ENCODE measurements at places on chromosomes 5 and 9.

DNA sequence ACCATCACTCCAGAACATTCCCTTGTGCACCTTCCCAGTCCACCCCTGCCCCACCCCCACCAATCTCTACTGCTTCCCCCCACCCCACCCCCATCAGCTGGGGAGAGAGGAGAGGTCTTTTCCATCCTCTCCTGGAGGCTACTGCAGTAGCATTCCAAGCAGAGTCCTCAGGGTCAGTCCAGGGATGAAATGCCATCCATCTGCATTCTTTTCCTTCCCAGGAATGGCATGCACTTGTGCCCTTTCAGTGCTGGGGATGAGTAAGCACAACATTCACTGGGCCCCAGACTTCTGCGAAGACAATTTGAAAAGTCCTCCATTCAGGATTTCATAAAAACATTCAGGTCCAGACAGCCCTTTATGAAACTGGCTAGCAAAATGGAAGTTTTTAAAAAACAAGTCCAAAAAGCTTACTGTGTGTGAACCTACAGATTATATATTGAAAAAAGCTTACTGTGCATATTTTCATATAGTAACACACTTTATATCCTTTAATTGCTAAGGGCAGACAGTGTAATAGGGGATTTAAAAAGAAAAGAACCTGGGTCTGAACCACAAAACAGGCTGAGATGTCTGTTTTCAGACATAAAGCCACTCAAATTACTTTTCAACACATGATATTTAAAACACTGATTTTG is 50.0 kb upstream of the GOLPH3 start:
- DNase-seq = no peak

- no peak for DNase-seq
These were observed 1.9 kb downstream of the TERT start for GRCh38 chr5:1292846-1293415.

DNA sequence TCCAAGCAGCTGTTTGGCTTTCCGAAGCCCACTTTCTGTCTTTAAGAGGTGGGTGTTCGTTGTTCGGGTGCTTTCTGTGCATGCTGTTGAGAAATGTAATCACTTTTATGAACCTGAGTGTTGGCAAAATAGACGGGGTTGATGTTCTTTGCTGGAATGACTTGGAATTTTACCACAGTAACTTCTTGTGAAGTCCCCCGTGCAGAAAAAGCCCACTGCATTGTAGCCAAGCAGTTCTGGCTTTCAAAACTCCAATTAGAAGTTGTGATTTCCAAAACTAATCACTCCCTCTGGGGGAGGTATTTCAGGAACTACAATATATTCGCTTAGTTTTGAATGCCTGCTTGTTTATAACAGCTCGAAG is 111.1 kb downstream of the PAM start:
- peak; percentile 9 for DNase-seq

GRCh38 chr5:54454602-54455001 is 897 bp upstream of the HSPB3 start:
- no peak for DNase-seq

GRCh38 chr9:114580609-114581193 is 6.9 kb upstream of the ATP6V1G1 start:
- DNase-seq = no peak

GRCh38 chr5:124655921-124656511 is 90.4 kb downstream of the ZNF608 start:
- no peak for DNase-seq

DNA sequence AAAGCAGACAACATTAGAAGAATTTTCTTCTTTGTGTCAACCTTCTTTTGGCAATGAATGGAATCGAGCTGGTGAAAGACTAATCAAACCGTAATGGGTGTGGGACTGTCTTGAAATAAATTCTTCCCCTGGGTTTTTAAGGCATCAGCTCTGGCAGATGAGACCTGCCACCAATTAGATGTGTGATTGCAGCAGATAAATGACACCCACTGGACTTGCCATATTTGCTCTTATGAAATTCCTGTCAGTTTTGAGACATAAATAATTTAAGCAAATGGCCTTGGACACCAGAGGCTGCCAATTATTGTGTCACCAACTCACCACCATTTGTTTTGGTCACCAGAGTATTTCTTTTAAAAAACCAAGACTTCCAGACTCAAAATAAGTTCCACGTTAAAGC is 135.9 kb upstream of the RGMB start:
- no peak for DNase-seq

DNA sequence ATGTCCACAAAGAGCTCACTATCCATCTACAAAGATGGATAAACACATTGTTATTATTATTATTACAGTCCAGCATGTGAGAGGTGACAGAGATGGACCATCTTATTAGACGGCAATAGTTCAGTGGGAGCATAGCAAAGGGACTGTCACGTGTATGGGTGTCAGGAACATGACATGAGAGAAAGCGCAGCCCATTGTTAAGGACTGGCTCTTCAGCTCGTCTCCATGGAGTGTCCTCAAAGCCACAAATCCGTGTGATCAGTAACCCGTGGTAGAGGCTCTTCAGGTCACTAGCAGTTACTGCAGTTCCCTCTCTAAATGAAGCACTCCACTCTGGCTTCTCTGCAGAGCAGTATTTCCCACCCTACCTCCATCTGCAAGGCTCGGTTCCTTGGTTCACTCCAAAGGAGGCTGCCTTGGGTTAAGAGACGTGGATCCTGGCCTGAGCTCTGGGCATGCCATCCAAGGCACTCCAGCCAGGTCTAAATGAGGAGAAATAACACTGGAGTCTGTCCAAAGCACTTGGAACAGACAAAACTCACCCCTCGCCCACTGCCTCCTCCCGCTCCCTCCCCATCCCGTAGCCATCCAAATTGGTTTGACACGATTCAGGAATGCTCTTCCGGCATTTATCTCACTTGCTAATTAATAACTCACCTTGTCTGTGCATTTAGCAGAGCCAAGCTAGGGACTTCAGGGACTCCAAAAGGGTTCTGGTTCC is 122.3 kb upstream of the WWC1 start:
- DNase-seq = no peak

- DNase-seq = no peak
These were observed 169.9 kb downstream of the FANCC start for GRCh38 chr9:95147452-95148207.

DNA sequence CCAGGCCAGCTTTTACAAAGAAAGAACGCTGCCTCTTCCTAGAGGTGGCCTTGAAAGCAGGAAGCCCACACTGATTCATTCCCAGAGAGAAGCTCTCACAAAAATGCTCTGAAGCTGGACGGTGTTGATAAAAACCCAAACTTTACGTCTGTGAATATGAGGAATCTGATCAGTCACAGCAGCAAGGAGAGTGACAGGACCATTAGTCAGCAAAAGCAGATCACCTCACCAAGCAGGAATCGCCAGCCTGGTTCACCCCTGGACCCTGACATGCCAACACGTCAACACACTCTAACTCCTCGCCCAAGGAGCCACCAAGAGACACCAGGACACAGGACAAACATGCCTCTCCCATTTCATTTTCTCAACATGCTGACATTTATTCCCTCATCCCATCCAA is 70.6 kb upstream of the ZNF622 start:
- DNase-seq = no peak

GRCh38 chr9:124553738-124554137 is 46.5 kb upstream of the NR5A1 start:
- no peak for DNase-seq

GRCh38 chr5:38426986-38427950 is 129.2 kb downstream of the LIFR start:
- no peak for DNase-seq

GRCh38 chr5:91690921-91691320 is 307.8 kb upstream of the ARRDC3 start:
- DNase-seq = no peak

- no peak for DNase-seq
These were observed 82.4 kb downstream of the CNTLN start for GRCh38 chr9:17217272-17217671.

GRCh38 chr9:135887021-135887507 is 20.3 kb downstream of the CAMSAP1 start:
- DNase-seq = peak; percentile 51

DNA sequence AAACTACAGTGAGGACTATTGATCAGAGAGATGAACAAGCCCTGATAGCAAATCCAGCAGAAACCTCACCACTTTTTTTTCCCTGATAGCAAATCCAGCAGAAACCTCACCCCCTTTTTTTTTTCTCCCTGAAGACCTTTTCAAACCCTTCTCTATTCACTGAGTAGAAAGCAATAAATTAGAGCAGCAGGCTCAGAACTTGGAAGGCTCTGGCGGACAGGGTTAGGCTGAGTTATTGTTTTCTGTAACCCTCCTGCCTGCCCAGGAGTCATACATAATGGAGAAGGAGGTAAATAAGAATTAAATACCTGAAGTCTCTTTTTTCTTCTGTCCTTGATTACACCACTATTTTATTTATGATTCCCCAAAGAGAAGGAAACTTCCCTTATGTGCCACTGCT is 136.3 kb upstream of the SNX2 start:
- no peak for DNase-seq

- no peak for DNase-seq
These were observed 273.1 kb downstream of the ARHGEF28 start for GRCh38 chr5:73899055-73899454.

DNA sequence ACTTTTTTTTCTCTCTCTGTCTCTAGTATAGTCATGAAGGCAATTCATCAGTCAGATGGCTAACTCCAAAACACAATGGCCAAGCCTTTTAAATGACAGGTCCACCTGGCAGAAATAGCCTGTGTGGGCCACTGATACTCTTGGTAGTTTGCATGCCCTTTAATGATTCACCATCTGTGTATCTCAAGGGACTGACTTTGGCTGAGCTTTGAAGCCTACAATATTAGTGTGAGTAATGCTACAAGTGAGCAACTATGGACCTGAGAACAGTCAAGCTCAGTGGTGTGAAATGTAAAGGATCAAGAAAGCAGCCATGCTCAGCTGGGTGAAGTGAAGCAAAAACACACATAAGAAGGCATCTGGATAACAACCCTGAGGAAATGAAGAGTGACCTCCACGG is 506.9 kb downstream of the TLE1 start:
- no peak for DNase-seq

GRCh38 chr5:16841416-16841815 is 94.7 kb downstream of the MYO10 start:
- DNase-seq = no peak

DNA sequence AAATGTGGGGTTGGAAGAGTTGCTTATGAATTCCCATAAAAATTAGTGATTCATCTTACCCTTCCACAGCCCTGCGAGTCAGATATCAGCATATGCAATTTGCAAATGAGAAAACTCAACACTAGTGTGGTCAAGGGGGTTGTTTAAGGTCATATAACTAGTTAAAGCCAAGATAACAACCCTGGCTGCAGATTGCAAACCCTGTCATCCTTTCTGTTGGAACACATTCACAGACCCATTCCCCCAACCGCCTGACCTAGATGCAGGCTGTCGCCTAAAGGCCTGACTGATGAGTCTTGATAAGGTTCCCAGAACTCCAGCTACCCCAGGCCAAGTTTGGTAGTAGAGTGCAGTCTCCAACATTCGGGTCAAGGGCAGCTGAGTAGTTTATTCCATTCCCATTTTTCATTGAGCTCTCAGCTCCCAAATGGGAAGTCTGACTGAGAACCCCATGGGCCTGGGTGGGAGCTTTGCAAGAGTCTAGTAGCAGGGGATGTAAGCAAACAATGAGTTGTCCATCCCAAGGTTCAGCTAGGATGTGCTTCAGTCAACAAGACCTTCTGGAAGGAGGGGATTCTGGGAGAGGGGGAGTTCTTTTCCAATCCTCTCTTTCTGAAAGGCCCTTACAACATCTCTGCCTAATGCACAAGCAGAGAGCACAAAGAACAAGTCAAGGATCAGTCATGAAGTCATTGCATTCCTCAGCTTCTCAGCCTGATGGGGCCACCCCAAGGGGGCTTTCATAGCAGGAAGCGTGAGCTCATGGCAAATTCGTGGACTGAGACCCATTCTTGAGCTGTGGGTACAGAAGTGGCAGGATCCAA is 40.3 kb downstream of the ADAM19 start:
- DNase-seq = no peak

- no peak for DNase-seq
These were observed 43.4 kb upstream of the RGS7BP start for GRCh38 chr5:64462391-64462790.

GRCh38 chr5:1948663-1949191 is 66.0 kb upstream of the IRX4 start:
- DNase-seq = no peak

DNA sequence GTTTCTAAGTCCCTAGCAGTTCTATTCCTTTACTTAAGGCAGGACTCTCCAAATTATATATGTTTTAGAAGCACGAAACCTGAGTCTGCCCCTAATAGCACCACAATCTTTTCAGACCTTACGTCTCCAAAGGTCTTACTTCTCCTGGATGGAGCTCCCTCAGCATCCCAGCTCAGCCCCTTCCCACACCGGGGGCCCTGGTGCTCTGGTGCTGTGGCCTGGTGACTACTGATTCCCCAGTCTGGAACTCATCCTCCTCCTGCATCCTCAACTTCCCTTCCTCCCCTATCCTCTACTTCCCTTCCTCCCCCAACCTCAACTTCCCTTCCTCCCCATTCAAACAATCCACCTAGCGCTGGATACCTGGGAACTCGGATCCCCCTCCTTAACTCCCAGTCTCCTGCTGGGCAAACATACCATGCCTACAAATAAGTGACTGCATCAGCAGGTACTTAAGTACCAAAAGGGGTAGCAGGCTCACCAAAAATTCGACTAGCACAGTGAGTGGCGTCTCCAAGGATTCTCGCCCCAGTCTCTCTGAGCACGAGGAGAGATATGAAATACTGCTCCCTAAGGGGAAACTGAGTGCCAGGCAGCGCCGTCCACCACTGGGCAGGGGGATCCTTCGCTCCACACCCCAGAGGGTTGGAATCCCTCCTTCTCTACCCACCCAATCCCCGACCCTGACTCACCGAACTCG is 831 bp downstream of the IGFBPL1 start:
- no peak for DNase-seq
